Activated T-helper 1 cell treated with Interleukin-2 at 50 U/mL for 16 hours (primary cell): ENCODE measurements at places on chromosomes 13 and 19.

GRCh38 chr13:43805071-43805468 is 18.3 kb upstream of the ENOX1 start:
- no peak for DNase-seq

DNA sequence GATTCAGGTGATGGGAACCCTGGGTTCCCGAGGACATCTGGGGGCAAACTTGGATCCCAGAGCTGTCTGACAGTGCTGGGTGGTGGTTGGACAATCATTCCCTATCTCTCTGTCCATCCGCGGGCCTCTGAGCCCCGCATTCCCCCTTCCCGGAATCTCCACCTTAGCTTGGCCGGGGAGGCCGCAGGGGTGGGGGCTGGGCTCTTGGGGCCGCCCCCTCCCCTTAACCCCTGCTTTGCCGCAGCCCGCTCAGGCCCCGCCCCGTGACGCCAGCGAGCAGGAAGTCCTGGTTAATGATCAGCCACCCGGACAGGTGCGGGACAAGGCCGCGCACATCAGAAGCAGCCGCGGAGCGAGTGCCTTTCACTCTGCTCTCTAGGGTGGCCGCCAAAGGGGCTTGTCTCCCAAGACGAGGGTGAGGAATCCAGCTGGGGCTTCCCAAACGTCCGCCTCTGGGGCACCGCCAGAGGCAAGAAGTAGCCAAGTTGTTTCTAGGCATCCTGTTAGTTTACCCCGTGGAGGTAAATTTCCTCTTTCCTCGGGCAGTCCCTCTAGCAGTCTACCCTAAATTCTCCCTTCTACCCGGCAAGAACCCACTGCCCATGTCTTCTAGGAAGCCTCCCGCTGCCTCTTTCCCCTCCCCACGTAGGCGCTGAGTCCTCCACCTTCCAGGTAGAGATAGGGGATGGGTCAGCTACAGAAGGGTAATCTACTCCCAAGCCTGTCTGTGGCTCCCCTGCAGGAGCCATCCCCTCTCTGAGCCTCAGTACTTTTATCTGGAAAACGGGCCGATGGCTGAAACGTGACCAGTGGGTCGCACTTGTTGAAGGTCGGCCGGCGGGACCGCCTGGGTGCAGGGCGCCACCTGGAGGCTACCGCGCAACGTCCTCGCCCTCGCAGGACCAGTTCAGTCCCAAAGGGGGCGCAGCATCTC is 3.0 kb downstream of the IRF2BP1 start:
- peak; percentile 65 for DNase-seq

- DNase-seq: no peak
These were observed 8.4 kb upstream of the SUPT20H start for GRCh38 chr13:37067874-37068273.

DNA sequence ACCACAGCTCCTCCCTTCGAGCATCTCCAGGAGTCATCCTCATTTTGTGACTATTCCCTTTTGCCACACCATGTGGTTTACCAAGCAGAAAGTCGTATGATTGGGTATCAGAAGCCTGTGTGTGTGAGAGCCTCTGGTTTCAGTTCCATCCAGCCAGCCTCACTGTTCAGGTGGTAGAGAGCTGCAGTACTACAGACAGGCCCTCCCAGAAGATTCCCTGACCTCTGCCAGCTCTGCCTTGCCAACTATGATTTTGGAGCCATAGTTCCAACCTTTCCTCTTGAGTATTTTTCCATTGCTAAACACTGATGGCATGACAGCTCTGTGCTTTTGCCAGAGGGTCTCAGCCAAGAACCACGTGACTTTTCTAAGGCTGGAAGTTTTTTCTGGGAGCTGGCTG is 82.5 kb downstream of the DHRS12 start:
- no peak for DNase-seq

DNA sequence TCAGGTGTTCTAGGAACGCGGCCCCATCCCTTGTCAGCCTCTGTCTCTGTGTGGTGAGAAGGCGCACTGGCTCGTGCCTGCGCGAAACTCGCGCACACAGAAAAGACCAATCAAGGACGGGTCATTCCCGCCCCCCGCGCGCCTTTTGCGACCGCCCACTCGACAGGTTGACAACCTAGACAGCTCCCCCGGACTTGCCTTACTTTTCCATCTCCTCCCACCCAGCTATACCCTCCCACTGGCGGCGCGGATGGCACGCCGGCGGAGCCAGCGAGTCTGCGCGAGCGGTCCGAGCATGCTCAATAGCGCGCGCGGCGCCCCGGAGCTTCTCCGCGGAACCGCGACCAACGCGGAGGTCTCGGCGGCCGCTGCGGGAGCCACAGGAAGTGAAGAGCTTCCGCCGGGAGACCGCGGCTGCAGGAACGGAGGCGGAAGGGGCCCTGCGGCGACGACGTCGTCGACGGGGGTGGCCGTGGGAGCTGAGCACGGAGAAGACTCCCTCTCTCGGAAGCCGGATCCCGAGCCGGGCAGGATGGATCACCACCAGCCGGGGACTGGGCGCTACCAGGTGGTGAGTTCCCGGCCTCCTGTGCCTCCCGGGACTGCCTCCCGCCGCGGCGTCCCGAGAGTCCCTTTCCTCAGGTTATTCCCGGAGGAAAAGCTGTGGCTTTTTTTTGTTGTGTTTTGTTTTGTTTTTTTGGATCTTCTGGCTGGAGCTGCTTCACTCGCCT is at the start of gene NDFIP2:
Gene NDFIP2 (plus strand): TSS at position 202 of the 731 bp plus-strand sequence. CDS start 49 bp downstream, at position 251.
- DNase-seq: peak; percentile 70

GRCh38 chr19:30670011-30670329 is 297.8 kb downstream of the ZNF536 start:
- no peak for DNase-seq

DNA sequence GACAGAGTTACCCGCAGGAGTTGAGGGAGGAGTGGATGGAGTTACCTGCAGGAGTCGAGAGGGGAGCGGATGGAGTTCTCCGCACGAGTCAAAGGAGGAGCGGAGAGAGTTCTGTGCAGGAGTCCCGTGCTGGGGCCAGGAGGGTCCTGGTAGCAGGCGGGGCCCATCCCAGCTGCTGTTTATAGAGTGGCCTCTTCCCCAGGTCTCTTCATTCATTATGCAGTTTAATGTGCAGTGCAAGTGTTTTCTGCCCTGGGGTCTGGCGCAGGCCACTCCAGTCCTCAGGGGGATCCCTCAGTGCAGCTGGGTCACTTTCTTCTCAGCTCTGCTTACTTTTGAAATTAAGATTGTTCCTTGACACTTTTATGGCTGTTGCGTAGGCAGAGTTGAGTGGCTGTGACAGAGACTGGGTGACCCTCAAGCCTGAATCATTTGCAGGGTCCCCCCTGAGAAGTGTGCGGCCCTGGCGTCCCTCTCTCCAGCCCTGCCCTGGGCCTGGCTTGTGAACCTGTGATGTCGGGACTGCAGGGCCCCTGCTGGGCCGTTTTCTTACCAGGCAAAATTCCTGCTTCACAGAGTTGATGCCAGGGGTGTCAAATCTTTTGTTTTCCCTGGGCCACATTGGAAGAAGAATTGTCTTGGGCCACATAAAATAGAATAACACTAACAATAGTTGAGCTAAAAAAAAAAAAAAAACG is 17.9 kb downstream of the TFDP1 start:
- DNase-seq: no peak

DNA sequence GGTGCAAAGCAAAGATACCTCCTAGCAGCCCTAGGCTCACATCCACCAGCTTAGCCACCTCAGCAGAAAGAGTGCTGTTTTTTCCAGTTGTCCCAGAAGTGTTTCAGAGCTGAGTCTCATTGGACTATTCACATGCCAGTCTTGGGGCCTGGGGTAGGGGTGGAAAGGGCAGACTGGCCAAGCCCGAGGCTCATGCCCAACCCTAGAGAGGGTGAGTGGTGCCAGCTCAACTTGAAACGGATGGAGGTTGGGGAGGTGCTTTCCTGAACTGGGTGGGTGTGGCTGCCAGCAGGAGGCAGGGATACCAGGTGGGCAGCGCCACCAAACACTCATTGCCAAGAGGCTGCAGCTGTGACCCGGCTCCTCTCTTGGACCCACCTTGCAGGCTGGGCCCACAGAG is 116.9 kb downstream of the DPF1 start:
- DNase-seq: no peak

GRCh38 chr13:111034811-111035210 is 80.3 kb upstream of the ARHGEF7 start:
- no peak for DNase-seq

- DNase-seq: no peak
These were observed 72.5 kb downstream of the PCDH17 start for GRCh38 chr13:57704031-57704430.

- no peak for DNase-seq
These were observed 13.9 kb downstream of the APLP1 start for GRCh38 chr19:35882114-35882832.

GRCh38 chr13:80338781-80339562 is 2.0 kb downstream of the SPRY2 start:
- DNase-seq: no peak
